NCI-H510A (cell line): ENCODE measurements at places on chromosomes 4 and X.

DNA sequence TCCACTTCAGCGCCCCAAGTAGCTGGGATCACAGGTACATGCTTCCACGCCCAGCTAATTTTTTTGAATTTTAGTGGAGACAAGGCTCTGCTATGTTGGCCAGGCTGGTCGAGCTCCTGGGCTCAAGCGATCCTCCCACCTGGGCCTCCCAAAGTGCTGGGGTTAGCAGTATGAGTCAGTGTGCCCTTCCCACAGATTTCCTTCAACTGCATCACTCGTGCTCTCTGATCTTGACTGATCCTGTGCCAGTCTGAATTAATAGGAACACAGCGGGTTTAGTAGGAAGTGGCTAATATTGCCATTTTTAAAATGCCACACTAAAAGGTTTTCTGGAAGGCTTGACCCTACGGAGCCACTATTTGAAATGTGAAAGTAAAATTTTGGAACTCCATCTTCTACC is 4.3 kb upstream of the SHROOM2 start:
- DNase-seq, result no peak

DNA sequence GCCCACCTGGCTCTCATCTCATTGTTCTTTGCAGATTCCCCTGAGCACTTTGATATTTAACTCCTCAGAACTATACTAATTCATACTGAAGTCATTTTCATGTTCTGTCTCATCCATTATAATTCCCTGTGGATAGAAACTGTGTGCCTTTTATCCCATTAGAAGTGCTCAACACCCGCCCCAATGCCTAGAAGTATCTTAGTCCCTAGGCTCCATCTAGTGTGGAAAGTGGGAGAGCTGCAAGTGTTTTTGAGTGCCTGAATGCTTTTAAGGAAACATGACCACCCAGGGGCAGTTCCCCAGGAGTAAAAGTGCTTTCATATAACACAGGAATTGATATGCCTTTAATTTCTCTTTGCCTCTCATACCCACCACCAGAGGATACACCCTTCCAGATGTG is 117.0 kb downstream of the CHRDL1 start:
- no peak for DNase-seq

GRCh38 chr4:173334891-173335752 is 964 bp upstream of the HMGB2 start:
- peak; percentile 60 for DNase-seq

GRCh38 chrX:26581091-26581490 is 365.1 kb downstream of the MAGEB5 start:
- DNase-seq, result no peak

DNA sequence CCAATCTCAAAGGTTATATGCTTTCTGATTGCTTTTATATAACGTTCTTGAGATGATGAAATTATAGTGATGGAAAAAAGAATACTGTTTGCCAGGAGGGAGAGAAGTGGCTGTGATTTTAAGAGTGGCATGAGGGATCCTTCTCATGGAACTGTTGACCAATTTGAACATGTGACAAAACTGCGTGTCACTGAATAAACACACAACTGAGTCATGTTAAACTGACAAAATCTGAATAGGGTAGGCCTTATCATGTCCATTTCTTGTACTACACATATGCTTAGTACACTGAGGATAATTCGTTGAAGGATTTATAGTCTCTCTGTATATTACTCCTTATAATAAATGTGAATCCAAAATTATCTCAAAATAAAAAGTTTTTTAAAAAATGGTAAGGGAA is 22.2 kb upstream of the HSPA4L start:
- DNase-seq, result no peak

- no peak for DNase-seq
Observed at GRCh38 chrX:129529685-129530281, 6.5 kb upstream of the SMARCA1 start.

- no peak for DNase-seq
Observed at GRCh38 chr4:84545093-84545492, 37.8 kb upstream of the CDS1 start.

GRCh38 chr4:108725457-108725856 is 37.4 kb downstream of the ETNPPL start:
- no peak for DNase-seq

DNA sequence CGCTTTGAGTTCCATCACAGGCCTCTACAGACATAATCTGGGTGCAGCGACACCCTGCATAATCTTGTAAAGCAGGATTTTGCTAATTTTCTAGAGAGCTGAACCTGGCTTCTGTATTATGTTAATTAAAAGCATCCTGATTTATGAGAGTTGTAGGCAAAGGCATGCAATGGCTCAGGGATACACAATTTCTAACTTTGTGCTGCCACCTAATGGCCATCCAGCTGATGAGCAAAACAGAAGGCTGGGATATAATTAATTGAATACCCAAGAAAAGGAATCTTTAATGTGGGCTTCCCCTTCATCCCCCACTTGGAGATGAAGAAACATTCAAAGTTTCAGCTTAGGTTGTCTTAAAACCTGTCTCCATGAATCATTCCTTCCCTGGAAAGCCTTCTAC is 78.1 kb downstream of the BMP15 start:
- no peak for DNase-seq

GRCh38 chrX:139639253-139639652 is 68.7 kb downstream of the MCF2 start:
- DNase-seq, result no peak

GRCh38 chr4:13992041-13992440 is 364.5 kb upstream of the BOD1L1 start:
- no peak for DNase-seq

- DNase-seq, result no peak
Observed at GRCh38 chr4:14151101-14151500, 523.6 kb upstream of the BOD1L1 start.

DNA sequence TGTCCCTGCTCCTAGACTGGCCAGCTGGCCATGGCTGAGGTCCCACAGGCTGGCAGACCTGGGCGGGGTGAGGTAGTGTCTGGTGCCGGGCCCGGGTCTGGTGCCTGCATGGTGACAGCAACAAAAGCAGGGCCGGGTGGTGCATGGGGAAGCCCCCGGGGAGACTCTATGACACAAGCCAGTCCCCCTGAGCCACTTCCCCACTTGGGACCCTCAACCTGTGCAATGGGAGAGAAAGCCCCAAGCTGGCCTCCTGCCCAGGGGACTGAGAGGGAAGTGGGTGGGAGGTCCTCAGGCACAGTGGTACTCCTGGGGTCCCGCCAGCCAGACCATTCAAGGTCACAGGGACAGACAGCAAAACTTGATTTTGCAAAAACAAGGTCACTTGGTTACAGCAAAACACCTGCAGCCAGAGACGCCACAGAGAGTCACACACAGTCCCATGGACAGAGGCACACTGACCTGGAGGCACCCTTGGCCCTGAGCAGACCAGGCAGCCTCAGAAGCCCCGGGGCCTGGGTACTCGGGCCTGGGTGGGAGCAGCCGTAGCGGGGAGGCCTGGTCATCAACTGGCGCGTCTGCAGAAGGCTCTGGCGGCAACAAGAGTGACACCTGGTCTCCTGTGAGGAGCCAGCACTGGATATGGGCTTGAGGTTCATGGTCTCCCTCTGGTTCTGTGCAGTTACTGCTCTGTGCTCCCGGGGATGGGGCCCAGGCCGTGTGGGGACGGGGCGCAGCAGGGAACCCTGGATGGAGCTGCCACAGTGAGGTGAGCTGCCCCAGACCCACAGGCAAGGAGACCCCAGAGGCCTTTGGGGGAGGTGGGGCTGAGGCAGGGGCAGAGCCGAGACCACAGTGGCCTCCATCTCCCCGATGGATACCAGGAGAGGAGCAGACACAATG is 60.6 kb downstream of the HTRA3 start:
- DNase-seq, result no peak

DNA sequence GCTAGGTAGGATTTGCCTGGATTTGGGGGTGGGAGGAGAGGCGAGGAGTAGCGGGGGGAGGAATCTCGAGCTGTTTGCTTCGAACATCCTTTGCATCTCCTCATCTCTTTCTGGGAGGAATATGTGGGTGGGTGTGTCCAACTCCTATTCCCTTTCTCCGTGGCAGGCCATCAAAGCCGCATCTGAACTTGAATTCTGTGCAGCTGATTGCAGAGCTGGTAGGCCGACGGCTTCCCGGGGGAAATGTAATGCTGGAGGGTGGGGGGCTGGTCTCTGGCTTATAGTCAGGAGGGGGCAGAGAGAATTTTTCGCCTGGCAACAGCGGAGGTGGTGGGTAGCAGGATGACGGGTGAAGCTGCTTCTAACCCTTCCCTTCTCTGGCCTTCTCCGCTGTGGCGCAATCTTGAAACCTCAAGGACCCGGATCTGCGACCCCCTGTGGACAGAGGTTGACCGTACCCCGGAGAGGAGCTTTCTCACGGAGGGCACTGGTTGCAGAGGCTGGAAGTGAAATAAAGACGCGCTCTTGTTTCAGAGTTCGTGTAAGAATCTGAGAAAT is 628 bp downstream of the ZCCHC12 start:
- no peak for DNase-seq

GRCh38 chr4:147842573-147842972 is 110.7 kb downstream of the ARHGAP10 start:
- no peak for DNase-seq

GRCh38 chr4:157832596-157832995 is 340.2 kb downstream of the GASK1B start:
- DNase-seq, result no peak

DNA sequence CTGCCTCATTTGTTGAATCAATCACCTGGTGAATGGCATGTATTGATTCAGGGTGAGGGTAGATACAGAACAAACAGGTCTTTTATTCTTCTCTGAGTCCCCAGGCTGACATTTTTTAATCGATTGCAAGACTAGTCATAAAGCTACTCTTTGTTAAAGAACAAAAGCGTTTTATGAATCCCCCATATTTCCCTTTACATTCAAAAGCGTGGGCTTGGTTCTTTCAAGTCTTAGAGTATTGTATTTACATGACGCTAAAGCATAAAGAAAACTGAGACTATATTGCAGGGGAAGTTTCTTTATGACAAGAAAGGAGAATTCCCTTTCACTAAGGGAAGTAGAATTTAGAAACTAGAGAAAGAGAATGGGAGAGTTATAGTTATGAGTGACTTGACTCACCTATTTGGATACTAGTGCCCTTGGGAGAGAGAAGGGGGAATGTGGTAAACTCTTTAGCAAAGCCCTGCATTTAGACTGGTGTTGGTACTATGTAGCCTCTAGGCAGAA is 69.3 kb upstream of the PDE5A start:
- DNase-seq, result no peak

GRCh38 chr4:43132010-43132582 is 239.6 kb downstream of the GRXCR1 start:
- DNase-seq, result peak; percentile 27

- DNase-seq, result no peak
Observed at GRCh38 chr4:76984127-76984526, 34.6 kb downstream of the SEPTIN11 start.

- DNase-seq, result no peak
Observed at GRCh38 chr4:77036206-77036605, 39.6 kb downstream of the CCNI start.

DNA sequence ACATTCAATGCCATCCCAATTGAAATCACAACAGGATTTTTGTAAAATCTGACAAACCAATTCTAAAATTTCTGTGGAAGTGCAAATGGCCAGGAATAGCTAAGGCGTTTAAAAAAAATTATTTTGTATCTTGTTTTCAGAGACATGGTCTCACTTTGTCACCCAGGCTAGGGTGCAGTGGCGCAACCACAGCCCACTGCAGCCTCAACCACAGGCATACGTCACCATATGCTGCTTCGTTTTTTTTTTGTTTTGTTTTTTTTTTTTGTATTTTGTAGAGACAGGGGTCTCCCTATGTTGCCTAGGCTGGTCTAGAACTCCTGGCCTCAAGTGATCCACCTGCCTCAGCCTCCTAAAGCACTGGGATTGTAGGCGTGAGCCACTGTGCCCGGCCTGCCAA is 24.5 kb downstream of the ZNF41 start:
- DNase-seq, result no peak

- peak; percentile 58 for DNase-seq
Observed at GRCh38 chr4:8046925-8047541, 107.4 kb upstream of the AFAP1 start.

GRCh38 chr4:98242063-98242462 is 19.1 kb upstream of the RAP1GDS1 start:
- no peak for DNase-seq

- DNase-seq, result no peak
Observed at GRCh38 chr4:95508421-95508820, 40.4 kb downstream of the UNC5C start.

DNA sequence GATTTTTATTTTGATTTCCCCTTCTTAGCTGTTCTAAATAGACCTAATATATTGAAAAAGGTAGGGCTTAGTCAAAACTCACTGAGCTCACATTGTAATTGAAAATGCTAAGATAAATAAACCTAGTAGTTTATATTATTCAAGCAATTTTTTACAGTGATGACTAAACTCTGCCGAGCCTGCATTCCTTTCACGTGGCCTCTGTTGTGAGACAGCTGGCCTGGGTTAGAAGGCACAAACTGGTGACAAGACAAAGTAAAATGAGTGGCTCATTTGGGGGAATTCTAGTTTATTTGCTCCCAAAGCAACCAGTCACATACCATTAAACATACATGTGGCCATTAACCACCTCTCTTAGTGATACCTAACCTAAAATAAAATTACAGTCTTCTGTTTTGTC is 169.4 kb upstream of the TEX13C start:
- no peak for DNase-seq

- DNase-seq, result no peak
Observed at GRCh38 chrX:72271812-72272211, 5.2 kb downstream of the RPS4X start.

- no peak for DNase-seq
Observed at GRCh38 chr4:23819041-23819511, 70.8 kb downstream of the PPARGC1A start.

GRCh38 chrX:13090339-13091110 is 46.1 kb upstream of the FAM9C start:
- DNase-seq, result no peak

GRCh38 chrX:102338162-102338561 is 91.2 kb downstream of the NXF2 start:
- DNase-seq, result no peak

GRCh38 chrX:24464498-24464835 is 619 bp upstream of the PDK3 start:
- no peak for DNase-seq

GRCh38 chr4:94843216-94843615 is 85.5 kb downstream of the BMPR1B start:
- no peak for DNase-seq

- no peak for DNase-seq
Observed at GRCh38 chr4:102624505-102624904, 123.3 kb downstream of the NFKB1 start.

- DNase-seq, result no peak
Observed at GRCh38 chr4:54227256-54228055, 1.6 kb upstream of the PDGFRA start.

DNA sequence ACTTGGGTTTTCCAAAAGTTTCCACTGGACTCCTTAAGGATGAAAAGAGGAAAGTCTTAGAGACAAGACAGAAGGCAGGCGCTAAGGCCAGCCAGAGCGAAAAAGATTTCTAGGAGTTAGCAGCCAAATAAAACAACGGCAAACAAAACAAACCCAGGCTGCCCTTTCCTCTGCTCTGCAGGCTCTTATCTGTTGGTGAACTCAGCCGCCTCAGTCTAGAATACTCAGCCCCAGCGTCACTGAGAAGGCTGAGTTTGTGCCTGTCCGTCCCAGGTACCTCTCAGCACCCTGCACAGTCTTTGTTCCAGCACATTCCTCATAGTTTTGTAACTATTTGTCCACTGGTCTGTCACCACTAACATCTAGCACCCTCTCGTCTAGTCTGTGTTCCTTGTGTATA is 75.6 kb upstream of the FAM9C start:
- no peak for DNase-seq
